Left ventricle myocardium inferior (tissue), 1 donor: ENCODE measurements at places on chromosomes 13 and 19.

DNA sequence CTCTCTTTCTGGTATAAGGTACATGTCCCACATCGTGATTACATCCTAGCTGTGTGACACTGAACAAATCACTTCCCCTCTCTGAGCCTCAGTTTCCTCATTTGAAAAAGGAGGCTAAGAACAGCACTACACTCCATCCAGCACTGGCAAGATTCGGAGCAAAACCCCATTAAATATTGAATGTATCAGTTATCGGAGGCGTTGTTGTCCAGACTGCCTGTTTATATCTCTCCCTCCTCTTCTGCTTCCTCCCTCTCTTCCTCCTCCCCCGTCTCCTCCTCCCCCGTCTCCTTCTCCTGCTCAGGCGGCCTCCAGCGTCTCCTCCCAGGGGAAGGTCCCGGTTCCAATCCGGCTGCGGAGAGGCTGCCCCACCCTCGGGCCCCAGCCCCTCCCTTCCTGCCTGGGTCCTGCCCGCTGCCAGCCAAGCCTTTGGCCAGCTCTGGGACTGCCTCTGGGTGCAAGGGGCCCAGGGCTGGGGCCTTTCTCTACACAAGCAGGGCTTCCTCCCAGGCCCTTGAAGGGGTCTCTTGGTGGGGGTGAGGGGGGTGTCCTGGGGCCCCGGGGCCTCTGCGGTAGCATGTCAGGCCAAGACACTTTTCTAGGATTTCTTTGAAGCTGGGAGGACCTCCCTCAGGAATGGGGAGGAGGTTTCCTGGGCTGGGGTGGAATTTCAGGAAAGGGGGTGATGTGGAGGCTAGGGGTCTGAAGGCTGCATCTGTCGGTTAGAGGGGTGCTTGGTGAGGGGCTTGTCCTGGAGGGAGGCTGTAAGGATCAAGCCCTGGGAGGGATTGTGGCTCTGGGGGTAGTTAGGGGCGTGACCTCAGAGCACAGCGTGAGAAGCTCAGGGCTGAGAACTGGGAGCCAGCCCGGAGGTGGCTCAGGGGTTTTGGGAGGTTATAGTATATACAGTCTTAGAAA is 1.9 kb downstream of the RRAS start:
- peak; percentile 92 for DNase-seq

DNA sequence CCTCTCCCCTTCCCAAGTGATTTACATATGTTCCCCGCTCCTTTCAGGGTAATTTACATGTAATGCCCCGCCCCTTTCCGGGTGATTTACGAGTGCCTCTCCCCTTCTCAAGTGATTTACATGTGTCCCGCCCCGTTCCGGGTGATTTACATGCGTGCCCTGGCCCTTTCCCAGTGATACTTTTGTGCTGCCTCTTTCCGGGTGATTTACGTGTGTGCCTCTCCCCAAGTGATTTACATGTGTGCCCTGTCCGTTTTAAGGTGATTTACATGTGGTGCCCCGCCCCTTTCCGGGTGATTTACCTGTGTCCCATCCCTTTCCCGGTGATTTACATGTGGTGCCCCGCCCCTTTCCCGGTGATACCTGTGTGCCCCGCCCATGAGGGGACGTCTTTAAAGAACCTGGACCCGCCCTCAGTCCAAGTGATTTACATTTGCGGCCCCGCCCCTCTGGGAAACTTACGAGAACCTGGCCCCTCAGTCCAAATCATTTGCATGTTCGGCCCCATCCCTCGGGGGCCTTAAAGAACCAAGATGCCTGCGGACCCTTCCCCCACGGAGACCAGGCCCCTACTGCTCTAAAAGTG is 559 bp upstream of the LENG9 start:
- peak; percentile 79 for DNase-seq

- DNase-seq = no peak
Measured at GRCh38 chr19:34686455-34686854, 9.0 kb downstream of the ZNF302 start.

DNA sequence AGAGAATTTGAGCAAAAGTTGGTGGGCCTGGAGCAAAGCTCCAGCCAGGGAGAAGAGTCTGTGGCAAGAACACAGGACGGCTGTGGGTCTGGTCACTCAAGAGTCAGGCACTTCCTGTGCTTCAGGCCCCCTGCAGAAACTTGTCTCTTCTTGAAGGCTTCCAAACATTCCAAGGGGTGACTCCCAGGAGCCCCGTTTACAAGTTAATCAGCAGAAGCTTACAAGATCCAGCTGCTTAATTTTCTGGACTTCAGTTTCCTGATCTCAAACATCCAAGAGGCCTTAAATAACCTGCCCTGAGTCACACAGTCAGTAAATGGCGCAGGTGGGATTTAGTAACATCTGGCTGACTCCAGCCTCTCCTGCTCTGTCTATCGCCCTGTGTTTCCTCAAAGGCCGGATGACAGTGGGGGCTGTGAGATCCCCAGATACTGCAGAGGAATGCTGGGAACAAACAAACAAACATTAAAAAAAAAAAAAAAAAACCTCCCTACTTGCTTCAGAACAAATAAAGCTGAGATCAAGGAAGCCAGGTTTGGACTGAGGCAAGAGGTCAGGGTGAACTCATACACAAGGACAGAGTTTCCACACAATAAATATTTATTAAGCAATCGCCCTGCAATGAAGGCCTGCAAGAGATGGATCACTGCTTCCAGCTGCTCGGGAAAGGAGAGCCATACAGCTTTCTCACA is 175.4 kb upstream of the RFC3 start:
- DNase-seq = peak; percentile 39

DNA sequence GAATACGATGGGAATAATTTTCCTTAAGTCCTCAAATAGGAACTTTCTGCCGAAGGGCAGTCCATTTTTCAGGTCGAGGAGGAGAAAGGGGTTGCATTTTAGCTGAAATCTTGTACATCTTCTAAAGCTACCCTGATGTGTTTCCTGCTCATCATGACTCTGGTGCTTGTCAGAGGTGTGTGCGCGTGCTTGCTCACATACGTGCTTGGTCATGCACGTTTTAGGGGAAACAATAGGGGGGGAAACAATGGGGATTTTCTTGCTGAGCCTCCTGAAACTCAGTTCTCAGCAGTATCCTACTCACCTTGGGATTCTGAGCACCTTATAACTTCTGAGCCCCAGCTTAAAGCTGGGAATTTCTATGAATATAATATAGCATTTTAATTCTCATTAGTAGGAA is 44.7 kb downstream of the TM9SF2 start:
- no peak for DNase-seq

DNA sequence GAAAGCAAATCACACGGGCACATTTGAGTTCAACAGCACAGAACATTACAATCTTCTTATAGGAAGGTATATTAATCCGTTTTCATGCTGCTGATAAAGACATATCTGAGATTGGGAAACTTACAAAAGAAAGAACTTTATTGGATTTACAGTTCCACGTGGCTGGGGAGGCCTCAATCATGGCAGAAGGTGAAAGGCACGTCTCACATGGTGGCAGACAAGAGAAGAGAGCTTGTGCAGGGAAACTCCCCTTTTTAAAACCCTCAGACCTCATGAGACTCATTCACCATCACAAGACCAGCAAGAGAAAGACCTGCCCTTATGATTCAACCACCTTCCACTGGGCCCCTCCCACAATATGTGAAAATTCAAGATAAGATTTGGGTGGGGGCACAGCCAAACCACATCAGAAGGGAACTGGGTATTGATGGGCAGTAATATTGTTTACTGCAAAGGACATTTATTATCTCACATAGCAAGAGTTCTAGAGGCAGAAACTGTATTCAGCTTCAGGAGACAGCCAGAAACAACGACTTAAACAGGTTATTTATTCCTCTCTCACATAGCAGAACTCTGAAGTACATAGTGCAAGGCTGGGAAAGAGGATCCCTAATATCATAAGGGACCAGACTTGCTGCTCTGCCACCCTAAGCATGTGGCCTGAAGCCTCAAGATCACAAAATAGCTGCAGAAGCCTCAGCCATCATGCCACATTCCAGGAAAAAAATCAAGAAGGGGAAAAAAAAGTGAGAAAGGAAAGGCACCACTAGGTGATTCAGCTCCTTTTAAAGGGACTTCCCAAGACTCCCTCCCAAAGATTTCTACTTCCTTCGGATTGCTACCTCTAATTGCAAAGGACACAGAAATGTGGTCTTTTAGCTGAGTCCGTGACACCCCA is 23.1 kb downstream of the FXYD5 start:
- no peak for DNase-seq

- peak; percentile 83 for DNase-seq
Measured at GRCh38 chr13:26022538-26023292, 29.1 kb downstream of the SHISA2 start.

GRCh38 chr13:110698689-110699088 is 7.2 kb downstream of the CARS2 start:
- DNase-seq = no peak

DNA sequence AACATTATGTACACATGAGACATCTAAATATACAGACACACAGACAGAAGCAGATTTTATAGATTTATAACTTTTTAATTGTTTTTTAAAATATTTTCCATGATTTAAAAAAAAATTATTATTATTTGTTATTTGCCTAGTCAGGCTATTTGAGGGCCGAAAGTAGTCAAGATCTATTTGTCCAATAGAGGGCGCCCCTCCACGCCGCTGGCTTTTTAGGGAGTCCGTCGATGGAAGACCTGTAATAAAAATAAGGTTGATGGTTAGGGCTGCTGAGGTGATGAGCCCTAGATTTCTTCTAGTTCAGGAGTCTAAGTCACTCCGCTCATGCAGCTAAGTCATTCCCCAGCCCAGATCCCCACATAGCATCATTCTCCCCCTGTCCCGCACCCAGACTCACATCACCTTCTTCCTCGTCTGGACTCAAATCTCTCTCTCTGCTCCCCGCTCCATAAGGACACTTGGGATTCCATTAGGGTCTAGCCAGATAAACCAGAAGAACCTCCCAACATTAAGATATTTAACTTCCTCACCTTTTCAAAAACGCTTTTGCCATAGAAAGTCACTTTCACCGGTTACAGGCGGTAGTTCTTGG is 33.9 kb upstream of the CEACAM21 start:
- peak; percentile 56 for DNase-seq

DNA sequence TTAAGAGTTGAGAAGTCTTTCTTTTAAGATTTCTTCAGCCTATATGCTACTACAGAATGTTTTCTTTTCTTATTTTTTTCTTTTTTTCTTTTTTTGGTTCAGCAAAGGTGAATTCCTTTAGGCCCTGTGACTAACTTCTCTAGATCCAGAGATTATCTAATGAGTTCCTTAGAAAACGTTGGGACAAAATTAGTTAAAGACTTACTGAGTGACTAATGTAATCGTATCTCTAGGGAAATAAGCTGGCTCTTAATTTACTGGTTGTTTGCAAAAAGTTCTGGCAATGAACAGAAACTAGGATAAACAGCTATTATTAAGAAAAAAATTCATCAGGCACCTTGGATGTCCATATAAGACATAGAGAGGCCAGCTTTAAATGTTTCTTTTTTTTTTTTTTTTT is 30.7 kb upstream of the CSNK1A1L start:
- DNase-seq = no peak

DNA sequence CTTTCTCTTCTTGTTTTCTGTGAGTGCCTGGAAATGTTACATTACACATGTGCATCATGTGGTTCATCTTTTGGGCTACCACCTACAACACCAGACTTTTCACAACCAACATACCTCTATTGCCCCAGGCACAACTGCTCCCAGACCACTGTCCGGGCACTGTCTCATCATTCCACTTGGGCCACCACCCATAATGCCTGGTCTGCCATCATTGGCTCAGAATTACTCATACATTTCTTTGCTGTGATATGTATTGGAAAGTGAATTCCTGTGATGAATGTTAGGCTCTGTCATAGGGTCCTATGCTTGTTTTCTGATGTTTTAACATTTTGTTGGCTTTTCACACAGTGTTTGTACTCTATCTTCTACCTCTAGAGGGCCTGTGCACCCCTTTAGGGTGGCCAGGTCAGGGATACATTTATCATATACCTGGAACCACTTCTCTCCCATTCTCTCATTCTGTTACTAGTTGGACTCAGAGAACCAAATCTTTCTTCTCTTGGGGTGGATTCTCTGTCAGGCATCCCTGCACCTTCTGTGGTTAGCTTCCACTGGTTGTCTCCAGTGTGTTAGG is 172.8 kb downstream of the NHLRC3 start:
- DNase-seq = no peak

DNA sequence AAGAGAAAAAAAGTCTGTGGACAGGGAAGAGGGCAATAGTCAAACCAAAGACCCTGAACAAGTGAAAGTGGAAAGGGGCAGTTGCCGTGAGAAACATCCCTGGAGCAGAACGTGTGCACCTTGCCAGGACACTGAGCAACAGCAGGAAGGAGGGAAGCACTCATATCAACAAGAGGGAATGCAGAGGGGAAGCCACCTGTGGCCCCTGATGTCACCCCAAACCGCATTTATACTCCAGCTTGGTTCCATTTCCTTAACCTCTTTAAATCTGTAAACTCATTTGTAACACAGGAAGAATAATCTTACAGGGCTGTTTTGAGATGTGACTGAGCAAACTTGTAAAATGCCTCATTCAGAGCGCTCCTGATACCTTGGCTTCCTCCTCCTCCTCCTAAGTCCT is 698.8 kb downstream of the DIAPH3 start:
- DNase-seq = no peak

DNA sequence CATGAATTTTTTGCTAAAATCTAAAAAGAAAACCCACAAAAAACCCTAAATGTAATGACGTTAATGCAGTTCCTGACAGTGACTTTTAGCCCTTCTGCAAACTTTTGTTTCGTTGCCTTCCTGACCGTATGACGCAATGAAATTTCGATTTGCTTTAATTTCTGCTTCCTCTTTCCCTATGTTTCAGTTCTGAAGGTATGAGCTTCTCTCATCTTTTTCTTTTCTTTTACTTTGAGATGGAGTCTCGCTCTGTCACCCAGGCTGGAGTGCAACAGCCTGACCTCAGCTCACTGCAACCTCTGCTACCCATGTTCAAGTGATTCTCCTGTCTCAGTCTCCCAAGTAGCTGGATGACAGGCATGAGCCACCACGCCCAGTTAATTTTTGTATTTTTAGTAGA is 6.1 kb upstream of the LILRA5 start:
- DNase-seq = no peak

- DNase-seq = peak; percentile 53
Measured at GRCh38 chr19:56111601-56112312, 9.3 kb downstream of the ZNF787 start.

GRCh38 chr13:99355267-99356011 is 48.2 kb upstream of the GPR183 start:
- no peak for DNase-seq

DNA sequence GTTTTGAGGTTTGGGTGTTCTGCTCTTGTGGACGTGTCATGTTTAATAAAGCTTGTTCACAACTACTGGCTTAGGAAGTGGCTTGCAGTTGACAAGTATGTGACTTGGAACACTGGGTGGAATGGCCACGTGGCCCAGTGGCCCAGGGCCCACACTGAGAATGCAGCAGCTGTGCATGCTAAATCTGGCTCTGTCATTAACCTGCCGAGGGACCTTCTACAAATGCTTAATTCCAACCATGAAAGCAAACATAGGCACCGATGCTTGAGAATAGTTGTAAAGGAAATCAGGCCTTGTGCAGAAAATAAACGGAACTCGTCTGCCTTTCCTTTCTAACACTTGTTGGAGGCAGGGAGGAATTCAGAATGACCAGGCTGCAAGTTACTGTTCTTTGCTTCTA is 11.6 kb upstream of the CLDN10 start:
- DNase-seq = peak; percentile 57

DNA sequence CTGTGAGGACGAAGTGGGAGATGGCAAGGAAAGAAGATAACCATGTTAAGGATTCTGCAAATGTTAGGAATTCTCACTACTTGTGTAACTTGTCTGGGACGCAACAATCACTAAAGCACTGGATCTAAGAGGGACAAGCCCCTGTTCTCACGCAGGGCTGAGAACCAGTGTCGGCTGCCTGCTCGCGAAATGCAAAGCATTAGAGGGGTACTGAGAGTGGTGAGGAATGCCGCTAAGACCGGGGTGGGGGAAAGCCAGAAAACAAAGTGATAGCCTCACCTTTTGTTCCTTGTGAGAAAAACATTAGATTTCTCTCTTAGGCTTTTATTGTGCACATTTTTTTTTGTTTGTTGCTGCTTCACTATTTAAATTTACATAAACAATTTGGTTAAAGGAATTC is 241.9 kb downstream of the ABCC4 start:
- no peak for DNase-seq
